ENCODE measurements at places on chromosomes 6 and 20.

DNA sequence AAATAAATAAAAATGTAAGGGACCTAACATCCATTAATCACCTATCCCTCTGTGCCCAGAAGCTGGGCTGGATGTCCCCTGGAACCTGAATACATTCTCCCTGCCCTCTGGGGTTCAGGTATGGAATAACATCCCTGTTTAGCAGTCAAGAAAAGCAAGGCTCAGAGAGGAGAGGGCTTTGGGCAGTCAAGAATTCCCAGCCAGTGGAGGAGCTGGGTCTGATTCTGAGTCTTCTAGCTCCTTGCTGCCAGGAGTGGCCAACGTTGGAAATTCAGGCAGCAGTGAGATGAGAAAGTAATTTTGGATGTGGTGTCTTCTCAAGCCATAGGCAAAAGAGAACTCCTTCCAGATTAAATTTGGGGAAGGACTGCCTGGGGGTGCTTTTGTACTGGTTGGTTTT lies 42.6 kb upstream of the ZNFX1 start:
- DNase-seq = no peak

- no peak for DNase-seq
Observed at GRCh38 chr20:51727872-51728271, 40.3 kb downstream of the ATP9A start.

GRCh38 chr6:39517756-39518155 lies 195.3 kb upstream of the KCNK16 start:
- no peak for DNase-seq

DNA sequence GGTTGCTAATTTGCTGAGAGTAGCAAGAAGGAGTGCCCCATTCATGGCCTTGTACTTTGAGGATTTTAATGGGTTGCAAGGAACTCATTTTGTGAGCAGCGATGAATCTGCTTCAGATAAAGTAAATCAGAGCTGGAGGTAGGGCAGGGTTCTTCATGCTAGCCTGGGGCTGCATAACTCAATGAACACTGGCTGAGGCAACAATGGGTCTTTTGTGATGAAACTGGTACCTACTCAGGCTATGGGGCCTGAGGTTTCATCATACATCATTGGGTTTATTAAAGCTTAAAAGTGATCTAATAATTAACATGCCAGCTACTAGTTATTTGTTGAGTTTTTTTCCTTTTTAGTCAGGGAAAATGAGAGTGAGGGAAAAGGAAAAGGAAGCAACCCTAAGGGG lies 106.9 kb downstream of the FAM50B start:
- DNase-seq = no peak

- DNase-seq = no peak
Observed at GRCh38 chr6:144769142-144769541, 484.0 kb downstream of the UTRN start.

GRCh38 chr20:45308117-45308778 lies at the start of gene MATN4:
Gene MATN4, minus strand, starts transcription at chr20:45308299. Its CDS starts 2,717 bp downstream, at chr20:45305582.
- DNase-seq = no peak

DNA sequence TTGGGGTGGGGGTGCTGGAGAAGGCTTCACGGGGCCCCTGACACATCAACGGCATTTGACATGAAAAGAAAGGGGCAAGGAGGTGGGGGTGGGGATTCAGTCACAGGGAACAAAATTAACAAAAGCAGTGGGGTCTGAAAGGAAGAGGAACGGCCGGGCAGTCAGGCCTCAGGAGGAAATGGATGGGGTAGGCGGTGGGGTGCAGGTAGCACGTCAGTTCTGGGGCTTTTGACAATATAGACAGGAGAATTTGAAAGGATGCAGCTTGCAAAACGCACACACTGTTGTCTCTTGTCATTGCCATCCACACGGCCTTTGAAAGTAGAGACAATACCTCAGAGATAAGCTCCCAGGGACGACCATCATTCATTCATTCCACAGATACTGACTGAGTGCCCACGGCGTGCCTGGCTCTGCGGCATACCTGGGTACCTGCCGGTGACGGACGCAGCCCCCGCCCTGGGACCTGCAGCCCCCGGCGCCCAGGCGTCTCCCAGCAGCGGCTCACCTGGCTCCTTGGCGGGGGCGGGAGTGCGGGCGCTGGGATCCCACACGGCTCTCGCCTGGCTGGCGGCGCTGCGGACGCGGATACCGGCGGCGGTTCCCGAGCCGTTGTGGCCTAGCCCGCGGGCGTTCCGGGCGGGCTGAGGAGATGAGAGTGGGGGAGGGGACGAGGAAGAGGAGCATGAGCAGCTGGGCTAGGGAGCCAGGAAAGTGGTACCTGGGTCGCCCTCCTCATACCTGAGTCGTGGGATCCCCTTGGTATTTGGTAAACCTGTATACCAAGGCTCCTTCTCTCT lies at the start of gene SLC26A8:
TSS of gene SLC26A8 (minus strand) at position 646 of the 800 bp plus-strand sequence. CDS start 4,934 bp downstream, outside the sequence.
- no peak for DNase-seq

DNA sequence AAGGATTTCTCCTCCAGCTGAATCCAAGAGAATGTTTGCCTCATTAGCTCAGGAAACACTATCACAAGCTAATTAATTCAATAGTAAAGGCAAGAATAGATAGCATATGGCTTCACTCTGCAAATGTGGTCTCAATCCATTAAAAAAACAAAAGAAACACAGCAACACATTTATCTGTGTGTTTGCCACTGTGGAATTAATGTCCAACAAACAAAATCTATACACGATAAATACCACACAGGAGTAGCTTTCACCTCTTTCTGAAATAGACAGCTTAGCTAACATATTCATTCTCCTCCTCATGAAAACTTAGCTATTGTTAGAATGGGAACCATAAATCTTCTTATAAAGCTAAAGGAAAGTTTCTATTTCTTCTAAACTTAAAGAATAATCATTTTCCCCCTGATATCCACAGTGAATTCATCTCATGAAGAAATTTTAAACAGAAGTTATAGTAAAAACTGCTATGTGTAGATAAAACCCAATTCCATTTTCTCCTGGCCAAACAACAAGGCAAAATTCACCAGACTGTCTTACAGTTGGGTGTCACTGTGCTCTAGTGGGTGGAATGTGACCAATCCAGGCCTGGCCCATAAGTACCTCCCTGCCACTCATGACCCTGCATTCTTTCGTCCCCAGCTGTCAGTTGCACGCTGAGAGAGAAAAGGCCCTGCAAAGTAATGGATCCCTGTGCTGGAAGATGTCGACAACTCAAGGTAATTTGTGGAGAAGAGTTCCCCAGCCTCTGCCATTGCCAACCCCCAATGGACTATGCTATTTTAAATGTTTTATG lies 92.9 kb upstream of the NRSN1 start:
- DNase-seq = no peak

- DNase-seq = no peak
Observed at GRCh38 chr20:28562510-28562898, 2695.0 kb upstream of the DEFB115 start.

DNA sequence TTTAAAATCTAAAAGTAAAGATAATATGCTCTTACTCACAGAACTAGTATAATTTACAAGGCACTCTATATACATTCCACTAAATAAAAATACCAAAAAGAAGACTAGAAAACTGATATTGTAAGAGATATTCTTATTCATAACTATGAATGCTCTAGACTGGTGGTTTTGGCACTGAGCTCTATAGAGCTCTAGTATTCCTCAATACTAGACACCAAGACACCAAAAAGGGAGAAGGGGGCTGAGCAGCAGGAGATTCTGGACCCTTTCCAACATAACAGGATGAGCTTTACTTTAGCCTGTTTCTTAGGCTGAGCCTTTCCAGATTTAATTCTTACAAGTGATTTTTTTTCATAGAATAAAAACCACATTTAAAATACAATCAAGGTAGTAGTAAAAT lies 173.6 kb downstream of the COL21A1 start:
- no peak for DNase-seq

DNA sequence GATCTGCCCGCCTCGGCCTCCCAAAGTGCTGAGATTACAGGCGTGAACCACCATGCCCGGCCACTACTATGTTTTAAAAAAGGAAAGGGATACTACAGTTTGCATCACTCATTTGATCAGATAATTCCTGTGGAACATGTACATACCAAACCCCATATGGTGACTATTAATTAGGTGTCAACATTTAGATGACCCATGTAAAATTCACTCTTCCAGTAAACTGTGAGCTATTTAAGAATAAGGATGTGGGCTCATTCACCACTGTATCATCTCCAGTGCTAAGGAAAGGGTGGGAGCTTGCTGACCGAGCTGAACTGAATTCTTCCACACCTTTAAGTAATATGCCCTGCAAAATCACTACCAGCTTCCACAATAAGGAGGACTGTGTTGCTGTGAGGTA lies 127.5 kb downstream of the BTBD9 start:
- DNase-seq = no peak

GRCh38 chr6:6393069-6393529 lies 72.6 kb upstream of the F13A1 start:
- no peak for DNase-seq

- DNase-seq = no peak
Observed at GRCh38 chr6:150549674-150550101, 50.0 kb upstream of the PLEKHG1 start.

- no peak for DNase-seq
Observed at GRCh38 chr6:18359237-18359885, 27.8 kb upstream of the RNF144B start.

GRCh38 chr20:41095110-41095969 lies 42.0 kb upstream of the PLCG1 start:
- DNase-seq = peak; percentile 31

DNA sequence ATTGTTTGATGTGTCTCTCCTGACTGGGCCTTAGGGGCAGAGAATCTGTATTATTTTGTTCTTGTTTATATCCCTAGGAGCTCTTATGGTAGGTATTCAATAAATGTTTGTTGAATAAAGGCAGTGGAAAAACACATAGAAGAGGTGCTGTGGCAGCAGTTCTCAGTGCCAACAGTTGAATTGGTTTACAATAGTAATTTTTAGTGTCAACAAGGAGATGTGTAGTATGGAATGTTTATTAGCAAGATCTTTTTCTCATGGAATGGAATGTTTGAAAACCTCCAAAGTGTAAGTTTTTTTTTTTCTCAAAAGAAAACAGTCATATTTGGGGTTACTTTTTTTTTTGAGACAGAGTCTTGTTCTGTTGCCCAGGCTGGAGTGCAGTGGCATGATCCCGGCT lies 28.0 kb downstream of the ASXL1 start:
- no peak for DNase-seq

- DNase-seq = no peak
Observed at GRCh38 chr6:55621993-55622392, 43.0 kb upstream of the HMGCLL1 start.

DNA sequence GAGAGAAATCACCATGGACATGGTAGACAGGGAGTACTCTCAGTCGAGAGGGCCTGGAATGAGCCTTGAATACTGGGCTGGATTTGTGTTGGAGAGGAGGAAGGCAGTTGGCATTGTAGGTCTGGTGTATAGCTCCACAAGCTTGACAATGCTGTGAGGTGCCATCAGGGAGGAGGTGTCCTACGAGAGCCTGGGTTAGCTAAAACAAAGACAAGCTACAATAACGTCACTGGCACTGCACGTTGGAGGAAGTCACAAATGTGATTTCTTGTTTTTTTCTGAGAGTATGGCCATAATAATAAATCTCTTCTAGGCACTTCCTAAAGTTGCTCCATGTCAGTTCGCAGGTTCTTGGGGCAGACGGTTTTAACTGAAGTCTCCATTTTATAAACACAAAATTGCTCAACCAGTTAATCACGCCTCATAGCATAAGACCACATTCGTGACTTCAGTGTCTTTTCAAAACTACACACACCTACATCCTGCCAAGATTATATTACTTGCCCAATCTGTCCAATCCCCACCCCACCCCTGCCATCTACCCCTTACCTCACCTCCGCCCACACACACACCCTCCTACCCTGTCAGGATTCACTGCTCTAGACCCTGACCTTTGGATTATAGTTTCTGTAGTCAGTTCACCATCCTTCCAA lies 4.4 kb upstream of the HLA-DMB start:
- DNase-seq = no peak

DNA sequence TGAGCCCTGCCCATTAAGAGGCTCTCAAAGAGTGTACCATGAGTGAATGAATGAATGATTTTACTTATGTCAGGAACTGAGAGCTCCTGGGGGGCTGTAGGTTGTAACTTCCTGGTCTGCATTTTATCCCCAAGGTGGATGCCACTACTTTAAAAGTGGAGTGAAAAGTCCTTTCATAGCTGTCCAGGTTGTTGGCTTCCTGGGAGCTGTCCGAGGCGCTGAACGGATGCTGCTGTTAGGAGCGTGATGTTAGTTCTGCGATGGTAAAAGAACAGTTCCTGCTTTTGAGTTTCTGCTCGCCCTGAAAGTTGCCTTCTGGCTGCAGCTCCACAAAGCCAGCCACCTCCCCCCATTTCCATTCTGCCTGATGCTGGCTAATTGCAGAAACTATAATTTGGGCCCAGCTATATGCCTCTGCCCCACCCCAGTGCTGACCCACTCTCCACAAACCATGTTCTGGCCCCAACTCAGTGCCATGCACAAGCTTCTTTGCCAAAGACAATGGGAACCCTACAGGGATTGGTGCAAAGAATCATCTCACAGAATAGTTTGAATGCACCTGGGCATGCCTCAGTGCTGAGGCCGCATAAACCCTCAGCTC lies 330.9 kb upstream of the CDH4 start:
- no peak for DNase-seq

- DNase-seq = no peak
Observed at GRCh38 chr20:48094196-48094749, 309.0 kb upstream of the SULF2 start.

- DNase-seq = no peak
Observed at GRCh38 chr6:150279533-150279932, 89.3 kb upstream of the IYD start.

- DNase-seq = peak; percentile 48
Observed at GRCh38 chr6:28586962-28587745, 61.5 kb downstream of the GPX5 start.

DNA sequence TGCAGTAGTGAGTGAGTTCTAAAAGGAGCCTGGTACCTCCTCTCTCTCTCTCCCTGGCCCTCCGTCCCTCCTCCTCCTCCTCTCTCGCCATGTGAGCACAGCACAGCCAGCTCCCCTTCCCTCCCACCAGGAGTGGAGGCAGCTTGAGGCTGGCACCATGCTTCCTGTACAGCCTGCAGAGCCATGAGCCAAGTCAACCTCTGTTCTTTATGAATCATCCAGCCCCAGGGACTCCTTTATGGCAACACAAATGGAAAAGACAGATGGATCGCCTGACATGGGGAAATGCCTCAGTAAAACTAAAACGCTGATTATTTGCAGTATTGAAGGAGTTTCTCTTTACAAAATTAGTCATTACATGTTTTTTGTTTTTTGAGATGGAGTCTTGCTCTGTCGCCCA lies 233.7 kb upstream of the ARID1B start:
- DNase-seq = no peak

DNA sequence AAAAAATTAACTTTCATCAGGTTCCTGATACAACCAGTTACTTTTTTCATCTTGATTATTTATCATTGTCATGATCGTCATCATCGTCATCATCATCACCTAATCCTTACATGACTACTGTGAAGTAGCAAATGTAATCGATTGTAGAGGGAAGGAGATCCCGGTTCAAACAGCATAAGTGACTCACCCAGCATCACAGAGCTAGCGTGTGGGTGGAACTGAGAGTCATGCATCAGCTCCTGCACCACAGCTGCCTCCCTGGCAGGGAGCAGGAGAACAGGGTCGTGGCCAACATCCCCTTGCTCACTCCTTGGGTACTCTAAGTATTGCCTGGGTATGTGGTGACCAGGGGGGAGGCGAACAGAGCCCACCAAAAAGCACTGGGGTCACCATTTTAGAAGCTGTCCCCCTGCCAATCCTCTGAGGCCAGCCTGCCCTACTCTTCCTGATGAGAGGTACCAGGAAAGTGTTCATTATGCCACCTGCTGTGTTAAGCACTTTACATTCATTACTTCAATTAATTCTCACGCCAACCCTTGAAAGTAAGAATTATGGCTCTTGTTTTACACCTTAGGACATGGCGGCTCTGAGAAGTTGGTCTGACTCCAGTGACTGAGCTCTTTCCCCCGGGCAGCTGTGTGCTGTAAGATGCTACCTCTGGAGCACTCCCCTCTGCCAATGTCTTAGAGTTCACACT lies 425.2 kb downstream of the CD83 start:
- peak; percentile 6 for DNase-seq
